Fibroblast of skin of left biceps (primary cell): ENCODE measurements at places on chromosomes 3 and 15.

GRCh38 chr3:157130467-157131251 lies 29.3 kb downstream of the CCNL1 start:
- DNase-seq: no peak

DNA sequence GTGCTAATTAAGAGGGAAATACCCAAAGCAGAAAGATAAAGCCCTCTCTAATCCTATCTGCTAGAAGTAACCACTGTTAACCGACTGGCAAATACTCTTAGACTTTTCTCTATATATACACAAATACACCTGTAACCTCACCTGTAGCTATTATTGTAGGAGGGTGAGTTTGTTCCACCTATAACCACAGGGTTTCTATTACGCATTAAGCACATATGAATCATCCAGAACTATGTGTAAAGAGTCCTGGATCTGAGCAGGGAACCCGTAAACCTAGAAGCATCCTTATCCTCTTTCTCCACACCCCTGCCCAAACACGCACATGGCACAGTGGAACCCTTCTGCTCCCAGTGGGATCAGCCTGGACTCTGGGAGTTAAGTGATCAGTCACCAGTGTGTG lies 172.8 kb upstream of the C2CD4B start:
- DNase-seq: no peak

DNA sequence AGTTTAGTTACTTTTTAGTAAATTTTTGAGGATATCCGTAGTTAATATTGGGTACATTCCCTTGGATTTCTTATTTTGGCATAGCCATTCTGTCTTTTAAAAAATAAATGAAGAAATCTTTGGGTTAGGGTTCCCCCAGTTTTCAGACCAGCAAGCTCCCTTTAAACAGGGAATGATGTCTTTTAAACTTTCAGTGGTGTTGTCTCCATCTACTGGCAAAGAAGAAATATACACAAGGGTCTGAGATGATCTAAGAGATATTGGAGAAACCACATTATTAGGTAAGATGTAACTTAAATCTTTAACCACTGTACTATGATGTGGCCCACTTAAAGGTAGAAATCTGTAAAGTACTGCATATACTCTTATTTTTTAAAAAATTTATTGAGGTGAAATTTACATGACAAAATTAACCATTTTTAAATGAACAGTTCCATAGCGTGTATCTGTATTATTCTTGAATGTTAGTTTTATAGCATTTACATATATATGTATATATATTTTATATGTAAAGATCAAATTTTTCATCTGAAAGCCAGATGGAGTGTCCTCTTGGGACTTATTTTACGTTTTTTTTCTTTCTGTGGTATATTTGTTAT lies 35.1 kb upstream of the EIF3J start:
- DNase-seq: peak; percentile 6

- DNase-seq: no peak
These were observed at the start of gene ROBO1 for GRCh38 chr3:79767905-79768267. Gene ROBO1, minus strand, starts transcription at chr3:79767998.

DNA sequence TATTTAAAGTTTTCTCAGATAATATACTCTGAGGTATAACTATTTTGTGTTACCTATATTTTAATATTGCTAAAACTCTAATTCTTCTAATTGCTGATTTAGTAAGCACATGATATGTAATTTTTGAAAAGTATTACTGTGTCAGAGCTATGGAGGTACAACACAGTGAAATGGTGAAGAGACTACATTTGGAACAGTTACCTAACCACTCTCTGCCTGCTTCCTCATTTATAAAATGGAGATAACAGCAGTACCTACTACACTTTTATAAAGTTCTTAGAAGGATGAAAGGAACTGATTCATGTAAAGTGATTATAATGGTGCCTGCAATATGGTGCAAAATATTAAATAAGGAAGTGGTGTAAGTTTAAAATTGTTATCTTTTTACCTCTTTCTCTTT lies 16.3 kb upstream of the NEK10 start:
- no peak for DNase-seq

DNA sequence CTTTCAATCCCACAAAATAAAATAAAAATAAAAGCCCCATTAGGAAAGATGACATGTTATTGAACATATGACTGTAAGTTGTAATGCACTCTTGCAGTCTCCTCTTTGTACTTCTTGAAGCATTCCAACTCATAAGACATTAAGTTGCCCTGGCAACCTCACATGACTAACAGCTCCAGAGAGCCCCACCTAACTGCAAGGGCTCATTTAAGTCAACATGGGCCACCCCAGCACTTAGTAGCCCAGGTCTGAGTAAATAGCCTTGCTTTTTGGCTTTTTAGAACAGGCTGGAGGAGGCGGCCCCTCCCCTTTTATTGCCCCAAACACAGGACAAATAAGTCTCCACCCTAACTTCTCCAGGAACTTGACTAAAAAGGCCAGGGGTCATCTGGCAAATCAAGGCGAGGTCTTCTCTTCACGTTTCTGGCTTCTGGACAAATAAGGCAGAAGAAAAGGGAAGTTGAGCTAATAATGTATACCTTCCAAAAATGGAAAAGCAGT lies 135.1 kb downstream of the TMCO5A start:
- peak; percentile 53 for DNase-seq

DNA sequence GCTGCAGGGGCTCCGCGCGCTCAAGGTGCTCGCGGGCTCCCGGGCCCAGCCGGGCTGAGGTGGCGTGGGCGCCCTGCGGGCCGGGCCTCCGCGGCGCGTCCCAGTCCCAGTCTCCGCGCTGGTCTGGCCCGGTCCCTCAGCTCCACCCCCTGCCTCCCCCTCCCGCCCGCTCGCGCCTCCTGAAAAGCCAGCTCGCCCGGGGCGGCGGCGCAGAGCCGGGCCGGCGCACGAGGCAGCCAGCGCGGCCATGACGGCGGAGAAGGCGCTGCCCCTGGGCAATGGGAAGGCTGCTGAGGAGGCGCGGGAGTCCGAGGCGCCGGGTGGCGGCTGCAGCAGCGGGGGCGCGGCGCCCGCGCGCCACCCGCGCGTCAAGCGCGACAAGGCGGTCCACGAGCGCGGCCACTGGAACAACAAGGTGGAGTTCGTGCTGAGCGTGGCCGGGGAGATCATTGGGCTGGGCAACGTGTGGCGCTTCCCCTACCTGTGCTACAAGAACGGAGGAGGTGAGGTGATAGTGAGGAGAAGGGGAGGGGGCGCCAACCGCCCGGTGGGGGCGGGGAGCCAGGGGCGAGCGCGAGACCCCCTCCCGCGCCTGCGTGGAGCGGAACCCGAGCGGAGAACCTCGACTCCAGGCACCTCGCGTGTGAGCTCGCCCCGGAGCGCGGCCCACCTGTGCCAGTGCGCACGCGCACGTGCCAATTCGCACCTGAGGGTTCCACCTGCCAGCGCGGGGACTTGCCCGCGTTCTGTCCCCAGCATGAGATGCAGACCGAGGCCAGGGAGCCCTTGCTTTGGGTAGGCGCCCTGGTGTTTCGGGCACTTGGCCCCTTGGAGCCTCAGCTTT lies at the start of gene SLC6A11:
Gene SLC6A11 (plus strand): TSS at position 210 of the 844 bp plus-strand sequence. CDS start 38 bp downstream, at position 248.
- no peak for DNase-seq

- no peak for DNase-seq
These were observed 384.0 kb upstream of the TGFBR2 start for GRCh38 chr3:30222441-30222840.

DNA sequence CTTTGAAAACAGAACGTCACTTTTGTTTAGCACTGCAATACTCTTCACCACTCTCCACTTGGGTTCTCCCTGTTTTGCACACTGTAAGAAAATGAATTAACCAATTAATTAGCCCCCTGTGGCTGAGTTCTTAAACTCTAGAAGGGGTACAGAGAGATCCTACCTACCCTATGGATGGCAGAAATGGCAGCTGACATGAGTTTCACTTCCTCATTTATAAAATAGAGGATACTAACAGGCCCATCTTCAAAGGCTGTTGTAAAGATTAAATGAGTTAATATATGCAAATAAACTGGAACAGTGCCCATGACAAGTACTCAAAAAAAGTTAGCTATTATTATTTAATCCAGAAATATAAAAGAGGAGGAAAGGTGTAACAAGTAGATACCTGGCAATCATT lies 36.9 kb downstream of the SUCLG2 start:
- DNase-seq: no peak
